ENCODE measurements at places on chromosomes 6 and 20.

DNA sequence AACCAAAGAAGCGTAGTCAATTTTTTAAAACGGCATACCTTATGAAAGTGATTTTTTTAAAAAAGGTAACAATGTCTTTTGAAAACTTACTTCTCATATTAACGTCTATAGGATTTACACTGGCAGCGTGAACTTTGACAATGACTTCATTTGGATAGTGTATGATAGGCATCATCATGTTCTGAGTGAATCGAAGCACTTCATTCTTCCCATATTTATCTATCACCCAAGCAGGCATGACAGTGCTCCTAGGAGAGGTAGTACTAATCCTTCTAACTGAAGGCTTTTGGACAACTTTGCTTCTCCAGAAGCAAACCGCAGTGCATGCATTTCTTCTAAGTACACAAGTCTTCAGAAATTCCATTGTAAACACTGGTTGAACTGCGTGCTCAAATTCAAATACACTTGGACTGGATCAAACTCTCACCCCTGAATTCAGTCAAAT is 618 bp downstream of the RTN4IP1 start:
- DNase-seq = no peak

- no peak for DNase-seq
Measured at GRCh38 chr6:54315656-54316055, 7.4 kb downstream of the TINAG start.

- DNase-seq = no peak
Measured at GRCh38 chr6:152979116-152979515, 3.7 kb downstream of the FBXO5 start.

DNA sequence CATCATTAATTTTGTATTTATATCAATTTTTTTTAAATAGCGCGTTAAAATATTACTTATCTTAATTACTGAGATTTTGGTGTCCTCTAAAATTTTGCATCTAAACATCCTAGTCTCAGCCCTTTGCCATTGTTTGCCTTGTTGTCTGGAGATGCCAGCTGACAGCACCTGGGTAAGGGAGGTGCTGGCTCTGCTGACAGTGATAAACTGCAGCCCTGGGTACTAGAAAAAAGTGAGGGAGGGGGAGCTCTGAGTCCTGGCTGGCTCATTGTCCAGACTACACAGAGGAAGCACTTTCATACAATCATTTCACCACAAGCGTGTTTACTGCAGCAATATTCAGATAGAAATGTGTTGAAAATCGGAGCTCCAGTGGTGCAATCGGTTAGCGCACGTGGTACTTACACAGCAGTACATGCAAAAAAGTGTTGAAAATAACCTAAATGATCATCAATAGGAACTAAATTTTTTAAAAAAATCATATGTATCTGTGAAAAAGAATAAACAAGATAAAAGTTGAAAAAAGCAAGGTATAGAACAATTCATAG is 18.5 kb upstream of the UBR2 start:
- no peak for DNase-seq

- DNase-seq = no peak
Measured at GRCh38 chr6:33746036-33746600, 587 bp downstream of the IP6K3 start.

DNA sequence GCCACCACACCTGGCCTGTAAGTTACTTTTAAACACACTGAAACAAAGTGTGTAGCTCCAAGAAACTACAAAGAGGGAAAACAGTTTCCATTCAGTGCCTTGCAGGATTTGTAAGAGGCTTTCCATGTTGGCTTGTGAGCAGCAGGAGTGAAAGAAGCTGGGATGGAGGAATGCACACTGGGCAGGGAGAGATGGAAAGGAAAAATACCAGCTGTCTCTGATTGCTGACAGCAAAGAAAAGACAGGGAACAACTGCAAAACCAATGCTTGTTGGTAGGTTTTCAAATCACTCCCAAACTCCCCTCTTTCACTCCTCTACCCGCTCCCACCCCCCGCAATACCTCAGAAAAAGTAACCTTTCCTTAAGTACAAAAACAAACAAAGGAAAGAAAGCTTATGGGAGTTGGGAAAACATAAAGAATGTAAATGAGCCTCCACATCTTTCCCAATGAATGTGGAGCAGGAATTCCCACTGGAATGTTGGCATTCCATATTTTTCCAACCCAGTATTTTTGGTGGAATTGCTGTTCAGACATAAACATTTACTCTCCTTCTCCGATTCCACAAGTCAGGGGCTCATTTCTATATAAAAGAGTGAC is 166.1 kb downstream of the THBS2 start:
- no peak for DNase-seq

- DNase-seq = no peak
Measured at GRCh38 chr6:149755300-149756260, 6.0 kb downstream of the PCMT1 start.

DNA sequence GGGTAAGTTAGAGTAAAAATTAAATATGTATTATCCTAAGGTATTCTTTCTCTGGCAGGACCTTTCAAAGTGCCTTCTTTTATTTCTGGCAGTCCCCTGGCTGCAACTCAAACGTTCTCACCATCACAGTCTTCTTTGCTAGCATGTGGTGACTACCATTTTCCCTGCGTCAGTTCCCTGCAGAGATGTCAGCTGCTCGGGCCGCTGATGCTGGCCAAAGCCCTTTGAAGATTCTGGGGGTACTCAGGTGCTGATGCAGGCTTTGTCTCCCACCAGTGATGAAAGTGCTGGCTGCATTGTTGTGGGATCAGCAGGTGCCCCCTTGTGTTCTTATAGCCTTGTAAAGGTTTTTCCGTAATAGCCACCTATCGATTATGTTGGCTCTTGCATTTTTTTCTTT is 140.1 kb downstream of the BTBD3 start:
- no peak for DNase-seq

DNA sequence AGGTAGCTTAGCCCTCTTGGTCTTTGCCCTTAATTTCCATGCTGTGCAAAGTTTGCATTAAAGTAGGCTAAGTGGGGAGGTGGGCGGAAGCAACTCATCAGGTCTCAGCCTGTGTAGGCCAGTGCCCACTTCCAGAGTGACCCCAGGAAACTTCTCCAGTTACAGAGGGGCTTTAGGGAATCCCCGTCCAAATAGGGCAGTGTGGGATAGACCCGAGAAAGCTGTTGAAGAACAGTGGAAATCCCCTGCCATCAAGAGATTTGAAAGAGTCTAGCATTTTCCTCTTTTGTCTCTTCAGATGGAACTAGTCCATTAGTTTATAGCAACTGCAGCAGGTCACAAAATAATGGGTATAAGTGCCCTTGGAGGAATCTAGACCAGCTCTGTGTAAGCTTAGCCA is 20.2 kb downstream of the SF3B5 start:
- DNase-seq = no peak

DNA sequence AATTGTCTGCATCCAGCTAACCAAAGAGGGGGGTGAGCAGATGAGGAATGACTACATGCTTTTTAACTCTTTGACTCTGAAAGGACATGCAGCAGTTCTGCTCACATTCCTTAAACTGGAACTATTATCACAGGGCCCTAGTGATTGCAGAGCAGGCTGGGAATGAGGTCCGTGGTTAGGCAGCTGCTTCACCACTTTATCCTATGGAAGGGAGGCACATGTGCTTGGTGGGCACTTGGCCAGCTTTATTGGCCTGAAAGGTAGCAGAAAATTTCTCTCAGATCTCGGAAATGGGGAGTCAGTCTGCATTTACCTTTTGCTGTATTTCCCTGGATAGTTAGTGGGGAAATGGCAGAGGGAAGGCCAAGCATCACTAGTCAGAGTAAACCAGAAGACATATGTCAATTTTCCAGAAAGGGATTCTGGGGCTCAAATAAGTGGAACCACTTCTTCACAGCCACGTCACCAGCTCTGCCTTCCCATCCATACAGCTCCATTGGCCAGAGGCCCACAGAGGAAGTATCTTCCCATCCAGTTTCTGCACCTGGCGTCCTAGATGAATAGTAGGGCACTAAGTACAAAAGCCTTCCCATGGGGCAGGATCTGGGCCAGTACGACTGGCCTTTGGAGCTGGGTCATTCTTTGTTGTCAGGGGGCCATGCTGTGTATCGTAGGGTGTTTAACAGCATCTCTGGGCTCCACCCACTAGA is 444.8 kb downstream of the PTPRT start:
- no peak for DNase-seq

DNA sequence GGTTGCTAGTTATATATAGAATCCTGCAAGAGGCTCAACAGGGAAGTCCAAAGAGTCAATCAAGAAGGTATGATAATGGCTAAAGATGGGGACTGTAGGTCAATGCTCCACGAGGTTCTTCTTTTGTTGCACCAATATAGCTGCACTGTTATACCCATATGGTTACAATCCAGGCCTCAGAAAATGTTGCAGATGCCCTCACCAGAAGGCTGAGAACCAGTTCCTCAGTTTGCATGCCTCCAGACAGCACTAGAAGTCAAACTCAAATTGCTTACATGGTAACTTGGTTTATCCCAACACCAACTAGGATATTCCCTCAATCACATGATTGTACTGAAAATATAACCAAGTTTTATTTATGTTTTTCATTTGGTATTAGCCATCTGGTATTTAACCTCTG is 12.1 kb downstream of the EEF1A1 start:
- DNase-seq = no peak

GRCh38 chr6:158388727-158389126 is 76.5 kb downstream of the TULP4 start:
- no peak for DNase-seq
